Progenitor cell of endocrine pancreas (in vitro differentiated cells): ENCODE measurements at places on chromosomes 2 and 18.

- no peak for DNase-seq
These were observed 49.8 kb downstream of the PLEK start for GRCh38 chr2:68414876-68415275.

DNA sequence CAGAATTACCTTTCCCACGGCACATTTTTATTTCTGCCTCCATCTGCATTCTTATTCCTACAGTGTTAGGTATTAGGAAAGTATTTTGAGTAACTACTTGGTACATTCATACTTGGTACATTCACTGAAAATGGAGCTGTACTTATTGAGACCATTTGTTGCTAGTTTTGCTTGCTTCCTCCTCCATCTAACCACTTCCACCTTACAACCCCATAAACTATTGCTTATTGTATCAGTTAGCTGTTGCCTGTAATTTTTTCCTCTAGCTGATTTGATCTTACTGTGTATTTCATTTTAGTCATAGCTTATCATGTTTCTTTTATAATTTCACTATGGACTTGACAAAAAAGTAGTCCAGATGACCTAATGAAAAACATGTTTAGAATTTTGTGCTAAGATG lies 50.7 kb downstream of the AFTPH start:
- DNase-seq = no peak

DNA sequence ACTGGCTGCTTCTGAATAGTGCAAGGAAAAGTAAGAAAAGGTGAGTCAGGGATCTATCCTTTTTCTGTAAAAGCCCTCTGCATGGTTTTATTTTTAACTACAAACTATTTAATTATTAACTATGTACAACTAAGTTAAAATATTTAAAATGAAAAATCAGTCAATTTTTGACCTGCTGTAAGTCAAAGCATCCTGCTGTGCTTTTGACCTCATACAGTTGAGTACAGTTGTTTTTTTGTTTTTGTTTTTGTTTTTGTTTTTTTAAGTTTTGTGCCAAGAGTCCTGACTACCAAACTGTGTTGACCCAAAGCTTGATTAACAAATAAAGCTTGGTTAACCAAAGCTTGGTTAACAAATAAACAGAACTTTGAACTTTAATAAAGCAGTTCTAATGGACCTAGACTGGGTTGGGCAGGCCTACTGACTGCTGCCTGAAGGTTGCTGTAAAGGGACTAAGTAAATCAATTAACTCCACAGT lies at the start of gene ACMSD:
Gene ACMSD (plus strand): TSS at position 474 of the 478 bp plus-strand sequence. CDS start 67 bp downstream, outside the sequence.
- no peak for DNase-seq

- no peak for DNase-seq
These were observed 360.2 kb downstream of the SETBP1 start for GRCh38 chr18:45040879-45041278.

- DNase-seq = no peak
These were observed 1.0 kb downstream of the CHST10 start for GRCh38 chr2:100416397-100416934.

DNA sequence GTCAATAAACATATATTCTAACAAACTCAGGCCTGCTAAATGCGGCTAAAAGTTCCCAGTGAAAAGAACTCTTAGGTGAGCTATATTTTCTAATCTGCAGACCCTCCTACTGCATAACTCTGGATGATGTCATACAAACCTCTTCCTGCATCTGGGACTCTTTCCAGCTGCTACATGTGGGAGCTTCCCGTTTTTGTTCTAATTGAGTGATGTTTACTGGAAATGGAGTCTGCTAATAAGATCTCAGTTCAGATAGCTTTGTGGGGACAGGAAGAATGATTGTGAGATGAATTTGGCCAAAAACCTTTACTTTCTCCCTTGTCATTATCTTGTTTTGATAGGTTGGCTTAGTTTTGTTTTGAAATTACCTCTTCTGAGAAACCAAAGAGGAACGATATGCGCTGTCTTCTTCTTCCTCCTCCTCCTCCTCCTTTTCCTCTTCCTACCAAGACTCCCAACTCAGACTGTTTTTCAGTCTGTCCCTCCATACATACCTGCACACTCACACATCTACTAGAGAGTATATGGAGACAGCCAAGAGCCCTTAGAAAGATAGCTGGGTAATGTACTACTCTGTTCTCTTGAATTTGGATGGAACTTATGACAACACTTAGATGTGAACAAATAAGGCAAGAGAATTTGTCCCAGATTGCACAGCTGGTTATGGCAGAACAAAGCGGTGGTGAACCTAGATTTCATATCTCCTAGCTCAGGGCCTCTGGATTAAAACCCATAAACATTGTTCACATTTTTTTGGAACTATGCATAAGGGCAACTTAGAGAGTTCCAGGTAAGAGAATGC lies 39.8 kb upstream of the AAK1 start:
- DNase-seq = no peak

GRCh38 chr2:111118981-111119821 lies 1.5 kb upstream of the BCL2L11 start:
- DNase-seq = no peak
